ENCODE measurements at places on chromosomes 7 and 10.

DNA sequence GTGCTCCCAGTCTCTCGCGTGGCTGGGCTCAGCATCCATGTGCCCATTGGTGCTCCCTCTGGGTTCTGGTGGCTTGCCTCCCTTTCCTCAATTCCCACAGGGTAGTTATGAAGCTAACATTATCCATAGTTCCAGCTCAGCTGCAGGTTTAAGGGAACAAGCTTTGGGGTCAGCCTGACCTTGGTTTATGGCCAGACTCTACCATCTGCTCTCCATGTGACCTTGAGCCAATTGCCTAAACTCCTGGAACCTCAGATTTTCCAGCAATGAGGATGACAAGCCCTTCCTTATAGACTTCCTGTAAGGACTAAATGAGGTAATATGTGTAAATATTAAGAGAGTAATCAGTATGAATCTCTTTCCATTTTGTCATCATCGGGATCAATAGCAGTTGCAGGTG, 10.1 kb upstream of the SLC29A3 start:
- DNase-seq: no peak

GRCh38 chr7:99070361-99070760, 73.5 kb downstream of the SMURF1 start:
- no peak for DNase-seq

DNA sequence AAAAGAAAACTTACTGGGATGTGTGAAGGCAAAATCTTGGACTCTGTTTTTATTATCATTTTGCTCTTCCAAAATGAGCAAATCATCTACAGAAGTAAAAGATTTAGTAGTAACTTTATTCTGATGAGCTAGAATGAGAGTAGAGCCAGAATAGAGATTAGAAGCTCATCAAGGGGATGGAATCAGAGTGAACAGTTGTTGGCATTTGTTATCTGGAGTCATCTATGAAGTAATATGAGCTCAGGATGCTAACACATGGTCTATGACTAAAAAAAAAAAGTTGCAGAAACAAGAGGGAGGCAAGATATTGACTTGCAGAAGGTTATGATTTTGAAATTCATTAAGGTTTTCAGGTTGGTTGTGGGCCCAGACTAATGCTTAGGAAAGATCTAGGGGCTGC, 409.1 kb upstream of the ETV1 start:
- no peak for DNase-seq

- no peak for DNase-seq
Measured at GRCh38 chr7:32217341-32218153, 147.3 kb upstream of the PDE1C start.

DNA sequence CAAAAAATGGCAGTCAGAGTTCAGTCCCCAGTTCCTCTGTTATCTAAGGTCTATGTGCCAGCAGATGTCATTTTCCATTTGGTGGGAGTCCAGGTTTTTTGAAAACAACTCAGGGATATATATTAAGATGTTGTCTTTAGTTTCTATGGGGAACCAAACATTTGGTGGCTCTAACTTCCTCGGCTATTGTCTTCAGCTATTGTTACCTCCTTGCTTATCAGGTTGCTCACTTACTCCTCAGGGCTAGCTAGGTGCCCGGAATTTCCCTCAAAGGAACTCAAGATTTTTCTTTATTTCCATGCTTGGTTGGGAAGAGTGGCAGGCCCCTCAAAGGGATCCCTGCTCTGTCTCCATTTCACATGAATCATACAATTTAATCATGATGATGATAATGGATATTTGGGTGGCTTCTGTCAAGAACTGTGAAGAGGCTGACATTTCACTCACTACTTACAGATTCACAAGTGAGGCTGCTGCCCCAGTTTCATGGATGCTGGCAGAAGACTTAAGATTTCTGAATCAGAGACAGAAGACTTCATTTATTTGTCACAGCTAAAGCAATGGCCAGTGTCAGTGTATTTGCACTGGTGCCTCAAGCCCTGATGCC, 182.8 kb downstream of the PKD1L1 start:
- DNase-seq: no peak

DNA sequence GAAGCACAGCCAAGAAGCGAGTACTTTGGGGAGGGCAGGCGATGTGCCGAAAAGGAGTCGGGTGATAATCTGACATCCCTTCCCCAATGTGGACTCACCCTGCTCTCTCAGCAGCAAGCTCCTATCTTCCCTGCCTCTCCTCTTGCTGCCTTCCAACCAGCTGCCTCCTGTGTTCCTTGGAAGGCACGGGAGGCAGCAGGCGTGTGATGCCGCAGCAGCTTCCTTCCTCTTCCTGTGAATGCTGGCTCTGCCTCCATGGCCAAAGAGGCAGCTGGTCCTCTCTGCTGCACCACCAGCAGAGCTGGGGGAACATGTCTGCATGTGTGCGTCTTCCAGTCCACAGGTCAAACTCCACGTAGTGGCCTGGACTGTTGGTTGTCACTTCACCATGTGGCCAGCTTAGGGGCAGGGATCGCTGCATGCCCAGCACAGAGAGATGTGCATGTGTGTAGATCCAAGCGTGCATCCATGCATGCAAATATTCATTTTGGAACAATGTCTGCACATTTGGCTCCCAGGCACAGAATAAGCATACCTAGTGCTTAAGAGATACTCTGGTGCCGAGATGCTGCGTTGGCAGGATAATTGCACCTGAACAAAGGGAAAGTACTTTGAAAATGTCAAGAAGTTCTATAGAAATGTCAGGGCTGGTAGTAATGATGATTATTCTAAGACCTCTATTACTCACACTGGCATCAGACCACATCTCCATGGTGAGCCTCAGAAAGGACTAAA, 499.8 kb downstream of the PLXNA4 start:
- DNase-seq: no peak

- no peak for DNase-seq
Measured at GRCh38 chr10:30858499-30858898, 173.2 kb downstream of the ZNF438 start.

GRCh38 chr7:35576031-35576573, 118.8 kb downstream of the HERPUD2 start:
- no peak for DNase-seq

DNA sequence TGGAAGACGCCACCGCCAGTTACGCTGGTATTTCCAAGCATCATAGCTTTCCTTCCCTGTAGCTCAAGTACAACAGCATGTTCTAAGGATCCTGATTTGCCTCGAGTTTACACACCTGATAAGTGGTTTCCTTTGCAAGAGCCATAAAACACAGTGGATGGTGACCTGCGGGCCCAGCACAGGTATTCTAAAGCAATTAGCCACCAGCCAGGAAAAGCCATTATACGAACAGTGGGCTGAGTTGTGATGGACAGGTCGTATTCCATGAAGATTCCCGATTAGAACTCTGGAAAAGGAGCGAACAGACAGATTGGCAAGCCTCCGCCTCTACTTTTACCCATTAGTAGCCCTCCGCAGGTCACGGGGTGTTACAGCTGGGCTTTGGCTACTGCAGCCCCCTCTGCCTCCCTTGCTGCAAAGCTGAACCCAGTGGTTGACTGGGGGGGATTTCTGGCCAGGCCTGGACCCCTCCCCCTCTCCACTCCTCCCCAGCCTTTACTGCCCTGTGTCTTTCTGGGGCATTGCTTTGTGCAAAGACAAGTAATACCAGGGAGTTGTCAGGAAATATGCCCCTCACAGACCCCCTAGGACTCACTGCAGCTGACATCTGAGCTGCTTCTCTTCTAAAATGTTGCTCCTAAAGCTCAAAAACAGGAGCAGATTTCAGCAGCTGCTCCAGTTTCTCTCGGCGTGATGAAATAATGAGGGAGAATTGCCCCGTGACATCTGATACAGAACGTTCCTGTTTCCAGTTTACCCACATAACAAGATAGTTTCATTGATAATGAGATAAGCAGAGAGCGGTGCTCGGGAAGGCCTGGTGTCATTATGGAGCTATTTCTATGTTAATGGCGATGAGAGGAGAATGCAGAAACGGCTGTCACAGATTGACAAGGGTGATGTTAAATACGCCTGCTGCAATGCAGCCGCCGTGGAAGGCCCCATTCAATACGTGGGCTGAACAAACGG, 214.4 kb downstream of the CCSER2 start:
- no peak for DNase-seq

DNA sequence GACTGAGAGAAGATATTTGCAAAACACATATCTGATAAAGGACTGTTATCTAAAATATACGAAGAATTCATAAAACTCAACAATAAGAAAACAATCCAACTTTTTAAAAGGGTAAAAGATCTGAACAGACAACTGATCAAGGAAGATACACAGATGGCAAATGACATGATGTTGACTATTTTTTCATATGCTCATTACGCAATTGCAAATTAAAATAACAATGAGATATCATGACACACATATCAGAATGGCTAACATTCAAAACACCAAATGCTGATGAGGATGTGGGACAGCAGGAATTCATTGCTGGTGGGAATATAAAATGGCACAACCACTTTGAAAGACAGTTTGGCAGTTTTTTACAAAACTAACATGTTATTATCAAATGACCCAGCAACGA, 8.9 kb downstream of the DENND11 start:
- DNase-seq: no peak

DNA sequence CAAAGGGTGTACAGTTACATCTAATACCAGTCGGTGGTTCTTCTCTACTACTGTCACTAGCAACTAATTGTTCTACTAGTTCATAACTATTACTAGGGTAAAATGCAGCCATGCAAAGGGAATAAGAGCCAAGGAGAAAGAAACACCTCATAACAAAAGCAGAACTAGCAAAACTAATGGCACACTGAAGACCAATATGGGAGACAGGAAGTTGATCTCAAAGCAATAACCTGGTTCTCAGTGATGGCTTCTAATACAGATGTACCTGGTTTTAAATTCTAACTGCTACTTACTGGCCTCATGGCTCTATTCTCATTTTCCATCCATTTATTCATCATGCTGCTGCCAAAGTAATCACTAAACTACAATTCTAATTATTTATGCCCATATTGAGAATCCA, 170.3 kb downstream of the SEMA3E start:
- DNase-seq: no peak

DNA sequence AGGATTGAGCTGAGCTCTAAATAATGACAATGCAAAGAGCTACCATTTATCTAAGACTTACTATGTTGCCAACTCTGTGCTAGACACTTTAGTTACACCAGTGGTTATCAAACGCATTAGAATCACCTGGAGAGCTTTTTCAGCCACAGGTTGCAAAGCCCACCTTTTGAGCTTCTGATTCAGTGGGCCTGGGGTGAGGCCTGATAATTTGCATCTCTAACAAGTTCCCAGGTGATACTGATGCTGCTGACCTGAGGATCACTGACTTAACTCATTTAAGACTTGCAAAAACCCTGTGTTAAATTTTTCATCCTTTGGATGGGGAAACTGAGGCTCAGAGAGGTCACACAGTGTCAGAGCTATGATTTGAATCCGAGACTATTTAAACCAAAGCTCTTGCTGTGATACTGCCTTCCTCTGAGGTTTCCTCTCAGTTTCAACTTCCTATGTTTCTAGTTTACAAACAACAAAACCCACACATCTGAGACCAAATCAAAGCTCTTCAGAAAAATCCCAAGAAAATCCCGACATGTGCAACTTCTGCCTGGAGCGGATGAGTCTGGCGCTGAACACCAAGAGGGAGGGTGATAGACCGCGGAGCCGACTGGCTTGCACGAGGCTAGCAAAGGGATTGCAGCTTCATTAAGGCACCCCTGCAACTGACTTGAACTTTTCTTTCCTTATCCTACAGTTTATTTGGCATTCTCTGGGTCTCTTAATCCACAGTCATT, 124.9 kb downstream of the CYP26A1 start:
- no peak for DNase-seq

- no peak for DNase-seq
Measured at GRCh38 chr10:62733654-62734293, 70.7 kb upstream of the ADO start.

- peak; percentile 83 for DNase-seq
Measured at GRCh38 chr7:158067219-158067930, 520.2 kb downstream of the PTPRN2 start.

DNA sequence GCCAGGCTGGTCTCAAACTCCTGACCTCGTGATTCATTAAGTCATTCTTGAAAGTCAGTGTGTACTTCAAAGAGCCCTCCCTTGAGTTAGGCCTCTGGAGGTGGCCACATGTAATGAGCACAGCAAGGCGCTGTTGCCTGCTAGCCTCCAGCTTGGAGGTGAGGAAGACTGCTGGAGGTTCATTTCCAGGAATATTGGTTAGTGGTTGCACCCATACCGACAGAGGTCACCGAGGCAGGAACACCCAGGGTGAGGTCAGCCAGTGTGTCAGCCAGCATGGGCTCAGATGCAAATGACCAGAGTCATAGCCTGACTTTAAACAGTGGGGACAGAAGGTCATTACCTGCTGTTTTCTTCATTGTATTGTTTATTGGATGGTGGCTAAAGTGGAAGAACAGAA, 85.0 kb downstream of the PLPP4 start:
- no peak for DNase-seq

DNA sequence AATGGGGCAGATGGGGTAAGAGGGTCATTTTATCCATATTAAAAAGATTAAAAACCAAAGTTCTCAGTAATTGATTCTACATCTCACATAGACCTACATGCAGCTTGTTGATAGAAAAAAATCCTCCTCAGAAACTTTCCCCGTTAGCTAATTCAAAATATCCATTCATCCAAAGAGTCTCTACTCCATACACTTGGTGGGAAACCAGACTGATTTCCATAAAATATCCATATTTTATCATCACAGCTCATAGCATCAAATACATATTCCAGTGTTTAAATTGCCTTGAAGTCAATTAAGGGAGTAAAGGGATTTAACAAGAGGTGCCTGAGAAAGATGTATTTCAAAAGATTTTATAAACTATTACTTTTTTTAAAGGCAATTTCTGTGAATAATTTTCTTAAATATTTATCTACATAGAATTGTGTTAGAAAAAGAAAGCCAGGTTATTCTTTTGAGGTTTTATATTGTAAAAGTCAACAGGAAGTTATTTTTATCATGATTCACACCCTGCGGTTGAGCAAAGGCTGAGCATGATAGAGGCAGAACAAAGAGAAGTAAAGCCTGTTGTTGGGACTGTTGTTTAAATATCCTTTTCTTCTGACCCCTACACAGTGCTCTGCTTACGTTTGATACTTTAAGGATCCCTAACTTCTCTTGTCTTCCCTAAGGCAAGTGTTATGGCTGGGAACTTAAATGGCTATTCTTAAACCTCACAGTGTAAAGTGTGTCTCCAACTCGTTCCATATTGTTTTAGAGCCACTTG, 266.7 kb downstream of the PRKG1 start:
- DNase-seq: no peak

DNA sequence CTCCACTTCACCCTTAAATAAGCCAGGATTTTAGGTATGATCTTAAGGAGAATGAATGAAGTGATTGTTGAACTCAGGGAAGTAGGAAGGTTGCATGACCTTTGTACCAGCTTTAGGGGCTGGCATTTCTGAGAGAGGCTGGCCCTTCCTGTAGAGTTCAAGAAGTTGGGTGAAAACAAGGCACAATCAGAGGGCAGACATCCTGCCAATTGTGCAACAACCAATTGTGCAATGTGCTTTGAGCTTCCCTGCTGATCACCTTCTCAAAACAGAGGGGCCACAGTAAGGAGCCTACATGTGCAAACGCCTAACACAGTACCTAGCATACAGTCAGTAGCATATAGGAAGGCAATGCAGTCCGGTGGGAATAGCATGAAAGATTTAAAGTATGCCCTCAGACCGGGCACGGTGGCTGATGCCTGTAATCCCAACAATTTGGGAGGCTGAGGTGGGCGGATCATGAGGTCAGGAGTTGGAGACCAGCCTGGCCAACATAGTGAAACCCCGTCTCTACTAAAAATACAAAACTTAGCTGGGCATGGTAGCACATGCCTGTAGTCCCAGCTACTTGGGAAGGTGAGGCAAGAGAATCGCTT, 5.4 kb downstream of the CPVL start:
- no peak for DNase-seq

All from chondrocyte (in vitro differentiated cells).